Fibroblast of gingiva (primary cell): ENCODE measurements at places on chromosomes 2 and 18.

DNA sequence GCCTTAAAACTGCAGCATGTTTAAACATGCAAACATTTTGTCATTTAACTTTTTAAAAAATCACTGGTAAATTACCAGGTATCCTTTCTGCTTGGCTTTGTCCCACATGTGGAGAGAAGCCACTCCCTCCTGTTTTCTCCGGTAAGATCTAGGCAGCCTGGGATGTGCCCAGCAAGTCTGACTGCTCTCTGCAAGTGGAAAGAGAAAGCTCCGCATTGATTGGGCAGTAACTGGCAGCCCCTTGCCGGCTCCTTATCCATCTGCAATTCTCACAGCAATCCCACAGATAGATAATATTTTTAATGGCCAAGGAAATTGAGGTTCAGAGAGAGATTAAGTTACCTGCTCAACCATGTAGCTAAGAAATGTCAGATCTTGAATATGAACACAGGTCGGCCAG, 136.1 kb downstream of the TMEM200C start:
- DNase-seq: no peak

- no peak for DNase-seq
Observed at GRCh38 chr2:214801068-214801467, 8.4 kb downstream of the BARD1 start.

- no peak for DNase-seq
Observed at GRCh38 chr2:39091543-39091942, 29.3 kb downstream of the SOS1 start.

DNA sequence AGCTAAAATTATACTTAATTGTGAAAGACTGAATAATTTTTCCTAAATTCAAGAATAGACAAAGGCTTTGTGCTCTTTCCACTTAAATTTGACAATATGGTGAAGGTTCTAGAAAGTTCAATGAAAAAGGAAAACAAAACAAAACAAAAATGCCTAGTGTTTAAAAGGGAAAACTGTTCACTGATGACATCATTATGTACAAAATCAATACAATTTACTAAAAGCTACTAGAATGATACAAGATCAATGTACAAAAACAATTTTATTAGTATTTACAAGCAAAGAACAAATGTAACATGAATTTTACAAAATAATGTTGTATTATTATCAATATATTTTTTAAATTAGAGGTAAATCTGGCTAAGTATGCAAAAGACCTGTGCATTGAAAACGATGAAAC, 499.1 kb upstream of the FSIP2 start:
- no peak for DNase-seq

GRCh38 chr18:28767201-28767600, 590.3 kb upstream of the CDH2 start:
- DNase-seq: no peak

DNA sequence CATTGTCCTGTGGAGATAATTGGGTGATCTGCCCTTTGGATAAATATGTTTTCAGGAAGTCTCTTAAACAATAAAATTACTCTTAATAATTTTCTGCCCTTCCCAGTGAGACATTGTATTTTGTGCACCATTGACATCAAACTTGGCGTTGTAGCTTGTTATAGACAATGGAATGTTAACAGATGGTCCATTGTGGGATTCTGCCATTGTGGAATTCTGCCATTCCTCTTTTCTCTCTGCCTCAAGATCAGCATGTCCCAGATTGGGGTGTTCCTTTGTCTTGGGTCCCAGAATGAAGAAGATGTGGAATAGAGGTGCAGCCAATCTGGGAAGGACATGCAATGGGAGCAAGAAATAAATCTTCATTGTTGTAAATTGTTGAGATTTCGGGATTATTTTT, 15.1 kb upstream of the LDAH start:
- no peak for DNase-seq

DNA sequence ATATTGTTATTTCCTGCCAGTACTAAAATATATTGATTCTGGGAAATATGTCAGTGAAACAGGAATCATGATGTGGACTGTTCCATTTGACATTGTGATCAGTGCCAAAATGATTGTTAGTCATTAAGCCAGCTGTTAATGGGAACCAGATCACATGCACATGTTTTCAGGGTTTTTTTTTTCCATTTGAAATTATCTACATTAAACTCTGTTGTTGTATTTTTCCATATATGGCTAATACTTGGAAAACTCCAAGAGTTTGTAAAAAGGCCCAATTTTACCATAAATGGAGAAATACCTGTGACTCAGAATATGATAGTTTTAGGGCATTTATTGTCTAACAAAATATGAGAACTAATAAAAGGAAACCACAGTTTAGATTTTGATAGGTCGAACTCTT, 13.4 kb downstream of the ITGAV start:
- DNase-seq: no peak

DNA sequence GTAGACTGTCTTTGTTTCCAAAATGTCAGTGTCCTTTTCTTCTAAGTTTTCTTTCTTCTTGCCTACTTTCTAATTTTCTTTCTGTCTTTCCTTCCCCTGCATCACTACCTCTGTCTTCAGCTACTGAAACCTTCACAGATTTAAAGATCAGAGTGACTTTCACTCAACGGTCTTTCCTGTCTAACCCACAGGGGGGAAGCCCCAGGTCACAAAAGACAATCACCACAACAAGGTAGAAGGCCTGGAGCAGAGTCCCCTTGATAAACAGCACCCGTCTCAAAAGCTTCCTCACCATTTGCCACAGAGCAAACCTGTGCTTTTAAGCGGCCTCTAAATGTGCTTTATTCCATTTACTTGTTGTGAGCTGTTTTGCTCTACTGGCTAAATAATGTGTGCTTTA, 665.4 kb downstream of the BCL11A start:
- no peak for DNase-seq

DNA sequence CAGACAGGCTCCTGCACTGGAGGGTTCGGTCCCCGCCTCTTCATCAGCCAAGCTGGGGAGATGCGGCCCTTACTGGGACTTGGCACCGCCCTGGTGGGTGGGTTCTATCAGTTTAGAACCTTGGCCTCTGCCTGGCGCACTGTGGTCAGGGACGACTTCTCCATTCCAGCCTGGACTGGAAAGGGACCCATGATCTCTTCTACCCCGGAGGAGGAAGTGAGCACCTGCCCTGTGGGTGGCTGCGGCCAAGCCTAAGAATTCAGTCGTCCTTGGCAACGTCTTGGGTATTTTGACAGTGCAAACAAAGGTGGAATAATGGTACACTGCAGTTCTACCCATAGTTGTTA, 106.9 kb upstream of the CD302 start:
- DNase-seq: no peak

- DNase-seq: no peak
Observed at GRCh38 chr2:74944987-74945787, 13.3 kb upstream of the POLE4 start.

DNA sequence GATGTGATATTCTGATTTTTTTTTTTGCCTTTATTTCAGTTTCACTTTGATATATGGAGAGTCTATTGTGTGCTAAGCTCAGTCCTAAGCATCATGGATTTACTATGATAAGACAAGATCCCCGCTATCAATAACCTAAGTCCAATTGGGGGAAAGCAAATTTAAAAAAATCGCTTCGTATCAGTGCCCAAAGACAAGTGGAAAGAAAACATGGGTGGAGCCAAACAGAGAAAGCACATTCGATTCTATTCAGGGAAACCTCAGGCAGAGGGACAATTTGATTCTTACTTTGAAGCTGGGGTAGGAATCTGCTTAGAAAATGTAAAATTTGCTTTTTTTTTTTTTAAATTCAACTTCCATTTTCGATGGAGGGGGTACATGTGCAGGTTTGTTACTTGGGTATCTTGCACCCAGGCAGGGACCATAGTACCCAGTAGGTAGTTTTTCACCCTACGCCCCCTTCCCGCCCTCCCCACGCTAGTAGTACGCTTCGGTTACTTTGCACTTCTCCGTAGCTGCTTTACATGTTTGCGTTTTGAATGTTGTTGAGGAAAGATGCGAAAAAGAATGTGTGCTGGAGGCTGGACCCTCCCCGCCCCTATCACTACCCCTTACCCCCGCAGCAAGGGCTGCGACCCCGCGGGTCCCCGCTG, 12.4 kb downstream of the KIF5C start:
- DNase-seq: no peak

GRCh38 chr2:152175368-152176112, at the start of gene STAM2:
STAM2 (minus strand) TSS chr2:152175763; CDS start chr2:152175642, 121 bp downstream.
- DNase-seq: peak; percentile 91

DNA sequence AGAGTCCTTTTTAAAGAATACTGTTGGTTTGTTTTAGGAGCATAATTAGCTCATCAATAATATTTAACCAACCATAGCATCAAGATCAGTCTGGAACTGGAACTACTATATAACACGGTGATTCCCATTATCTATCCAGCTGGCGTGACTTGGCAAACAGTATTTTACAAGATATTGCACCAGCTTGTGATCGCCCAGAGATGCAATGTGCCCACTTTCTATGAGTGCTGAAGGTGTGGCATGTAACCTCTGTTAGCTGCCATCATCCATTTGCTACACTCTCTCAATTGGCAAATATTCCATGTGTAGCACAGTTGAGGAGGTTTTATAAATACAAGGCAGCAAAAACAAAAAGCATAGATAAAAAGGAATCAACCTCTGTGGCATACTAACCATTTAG, 64.9 kb downstream of the FIGN start:
- no peak for DNase-seq

DNA sequence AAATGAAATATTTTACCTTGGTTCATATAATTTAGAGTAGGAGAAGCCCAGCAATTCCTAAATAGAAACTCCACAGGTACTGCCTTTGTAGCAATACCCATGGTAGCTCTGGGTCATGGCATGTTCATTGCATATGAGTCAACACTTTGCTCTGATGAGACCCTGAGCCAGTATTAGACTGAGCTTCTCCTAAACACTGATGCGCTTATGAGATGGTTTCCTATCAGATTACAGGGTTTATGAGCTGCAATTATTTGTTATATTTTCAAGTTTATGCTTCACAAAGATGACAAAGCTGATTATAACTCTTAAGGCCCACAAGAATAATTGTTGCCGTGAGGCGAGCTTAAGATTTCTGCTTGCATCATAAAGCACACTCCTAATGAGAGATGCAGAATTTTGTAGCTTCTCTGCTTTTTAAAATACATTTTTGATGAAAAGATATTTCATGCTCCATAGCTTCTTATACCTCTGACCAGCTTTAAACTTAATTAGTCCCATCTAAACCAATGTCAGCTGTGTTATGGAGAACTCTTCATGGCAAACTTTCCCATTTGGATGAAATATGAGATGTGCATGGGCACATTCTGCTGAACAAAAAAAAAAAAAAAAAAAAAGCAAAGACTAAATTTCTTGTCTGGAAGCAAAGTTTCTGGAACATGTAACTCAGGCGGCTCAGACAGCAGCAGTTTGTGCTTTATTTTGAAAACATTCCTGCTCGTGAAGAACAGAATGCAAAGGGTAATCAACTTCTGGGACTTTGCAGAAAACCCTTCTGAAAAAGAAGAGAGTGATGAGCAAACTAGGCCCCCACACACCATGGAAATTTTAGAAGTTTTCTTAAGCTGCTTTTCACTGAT, 162.6 kb downstream of the KCNE4 start:
- peak; percentile 39 for DNase-seq

- peak; percentile 88 for DNase-seq
Observed at GRCh38 chr2:18991177-18992168, 366.9 kb downstream of the OSR1 start.

DNA sequence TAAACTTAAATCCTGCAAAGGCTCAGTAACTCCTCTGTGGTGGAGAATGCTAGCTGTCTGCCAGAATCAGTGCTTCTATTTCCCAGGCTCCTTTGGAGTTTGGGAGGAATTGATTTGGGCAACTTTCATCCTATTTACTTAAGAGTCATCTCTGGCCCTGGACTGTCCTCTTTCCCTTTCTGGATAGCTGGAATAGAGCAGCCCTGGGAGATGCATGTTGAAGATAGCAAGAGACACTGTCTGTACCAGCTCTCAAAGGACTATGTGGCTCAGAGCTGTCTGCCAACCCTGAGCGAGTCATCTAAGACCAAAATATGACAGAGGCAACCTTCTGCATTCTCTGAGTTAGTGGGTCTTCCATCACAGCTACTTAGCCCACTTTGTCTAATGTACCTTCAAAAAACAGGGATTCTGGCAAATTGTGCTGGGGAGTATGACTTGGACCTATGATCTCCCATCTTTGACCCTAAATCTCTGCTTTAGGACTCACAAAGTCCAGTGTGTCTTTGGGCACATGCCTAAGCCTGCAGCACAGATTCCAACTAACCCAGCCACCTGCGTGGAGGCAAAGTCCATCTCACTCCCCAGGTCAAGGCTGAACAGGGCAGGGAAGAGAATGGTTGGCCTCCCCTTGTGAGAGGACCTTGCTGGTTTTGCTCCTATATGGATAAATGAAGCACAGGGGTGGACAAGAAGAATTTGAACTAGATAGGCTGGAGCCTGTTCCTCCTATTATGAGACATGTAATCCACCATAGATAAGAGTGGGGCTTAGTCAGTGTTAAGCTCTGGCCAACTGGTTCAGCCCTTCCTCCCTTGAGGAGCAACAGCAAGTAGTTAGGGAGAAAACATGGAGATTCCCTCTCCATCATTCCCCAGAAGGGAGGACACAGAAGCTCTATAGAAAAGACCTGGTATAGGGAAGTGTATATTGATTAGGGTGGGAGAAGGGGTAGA, 99.1 kb upstream of the PELI1 start:
- DNase-seq: no peak

- DNase-seq: no peak
Observed at GRCh38 chr2:60212181-60212945, 341.1 kb downstream of the BCL11A start.

GRCh38 chr2:138090330-138090729, 126.1 kb downstream of the HNMT start:
- DNase-seq: peak; percentile 29

DNA sequence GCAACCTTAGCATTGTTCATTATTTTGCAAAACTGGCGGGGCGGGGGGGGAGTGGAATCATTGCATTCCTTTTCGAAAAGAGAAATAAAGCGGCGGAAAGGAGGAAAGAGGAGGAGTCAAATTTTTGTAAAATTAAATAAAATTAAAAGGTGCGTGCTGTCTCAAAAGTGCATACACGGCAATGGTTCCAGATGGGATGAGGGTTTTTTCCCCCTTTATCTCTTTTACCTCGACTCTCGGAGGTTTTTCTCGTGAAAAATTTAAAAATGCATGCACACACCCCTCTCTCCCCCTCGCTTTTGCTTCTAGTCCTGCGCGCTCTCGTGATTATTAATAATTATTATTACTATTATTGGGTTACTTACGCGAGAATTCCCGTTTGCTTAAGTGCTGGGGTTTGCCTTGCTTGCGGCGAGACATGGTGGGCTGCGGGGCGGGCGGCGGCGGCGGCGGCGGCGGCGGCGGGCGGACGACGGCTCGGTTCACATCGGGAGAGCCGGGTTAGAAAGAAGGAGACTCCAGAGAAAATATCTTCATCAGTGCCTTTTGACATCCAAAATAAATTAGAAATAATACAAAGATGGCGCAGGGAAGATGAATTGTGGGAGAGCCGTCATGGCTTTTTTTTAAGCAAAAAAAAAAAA, 481 bp downstream of the BCL11A start:
- DNase-seq: no peak

DNA sequence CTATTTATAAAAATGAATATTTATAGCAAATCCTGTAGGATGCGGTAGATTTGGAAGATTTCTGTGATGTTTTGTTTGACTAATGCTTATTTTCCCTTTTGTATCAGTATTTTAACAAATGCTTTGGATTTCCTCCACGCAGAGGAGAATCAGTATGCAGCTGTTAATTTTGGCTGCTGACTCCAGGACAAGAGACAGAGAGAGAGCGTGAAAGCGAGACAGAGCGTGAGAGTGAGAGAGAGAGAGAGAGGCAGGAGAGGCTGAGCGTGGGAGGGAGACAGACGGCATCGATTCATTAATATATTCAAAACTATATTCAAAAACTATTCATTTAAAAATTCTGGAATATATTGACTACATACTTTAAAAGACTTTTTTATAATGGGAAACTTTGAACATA, 62.5 kb downstream of the RRM2 start:
- no peak for DNase-seq

- DNase-seq: no peak
Observed at GRCh38 chr18:74540652-74541421, 6.5 kb downstream of the CNDP1 start.
